ENCODE measurements at places on chromosomes 6 and 20. TPM values are rescaled to one million over a fixed set of nuclear protein-coding genes. Genes with fewer than 3 reads are reported as not detected.

DNA sequence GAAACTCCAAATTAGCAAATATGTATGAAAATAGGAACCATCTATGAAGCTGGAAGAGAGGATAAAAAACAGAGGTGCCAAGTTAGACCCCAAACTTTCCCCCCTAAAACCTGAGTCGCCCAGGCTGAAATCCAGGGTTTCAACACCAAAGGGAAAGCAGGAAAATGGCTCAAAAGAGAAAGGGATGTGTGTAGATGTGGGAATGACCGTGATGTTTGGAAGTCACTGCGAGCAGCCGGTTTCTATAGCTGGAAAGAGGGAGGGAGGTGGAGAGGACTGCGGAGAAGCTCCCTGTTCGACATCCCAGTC is 4.5 kb downstream of the RING1 start:
- no peak for DNase-seq
- H3K27ac ChIP-seq = no peak overlapping the region
- peak overlapping the region; percentile 48 for H3K4me3 ChIP-seq
- peaks cover 15% of the 10 kb centered on the region for H3K4me1 ChIP-seq
- H3K36me3 ChIP-seq = no peaks in the 10 kb centered on the region
- peaks cover 2% of the 10 kb centered on the region for H3K27me3 ChIP-seq

DNA sequence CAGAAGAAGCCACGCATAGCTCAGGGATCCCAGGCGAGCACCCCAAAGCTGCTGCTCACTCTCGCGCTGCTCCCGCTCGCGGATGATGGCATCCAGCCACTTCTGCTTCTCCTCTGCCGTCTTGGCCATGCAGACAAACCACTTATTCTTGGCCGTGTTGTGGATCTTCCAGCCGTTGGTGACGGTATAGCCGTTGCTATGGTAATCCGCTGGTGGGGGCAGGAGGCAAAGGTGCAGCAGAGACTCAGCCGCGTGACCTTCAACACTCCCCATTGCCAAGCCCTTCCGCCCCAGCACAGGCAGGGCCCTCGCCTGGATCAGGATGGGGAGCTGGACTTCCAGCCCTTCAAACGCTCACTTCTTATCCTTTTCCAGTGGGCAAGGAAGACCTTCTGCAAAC is 136.9 kb downstream of the PREX1 start:
- H3K36me3 ChIP-seq = no peaks in the 10 kb centered on the region
- H3K4me1 ChIP-seq = peaks cover 22% of the 10 kb centered on the region
- no peak for DNase-seq
- H3K27ac ChIP-seq = no peak overlapping the region

PNLDC1 gene
- not detected for total RNA-seq

LATS1 gene
- total RNA-seq = 17.0 TPM
